Astrocyte of the spinal cord (primary cell): ENCODE measurements at places on chromosomes 13 and 19.

DNA sequence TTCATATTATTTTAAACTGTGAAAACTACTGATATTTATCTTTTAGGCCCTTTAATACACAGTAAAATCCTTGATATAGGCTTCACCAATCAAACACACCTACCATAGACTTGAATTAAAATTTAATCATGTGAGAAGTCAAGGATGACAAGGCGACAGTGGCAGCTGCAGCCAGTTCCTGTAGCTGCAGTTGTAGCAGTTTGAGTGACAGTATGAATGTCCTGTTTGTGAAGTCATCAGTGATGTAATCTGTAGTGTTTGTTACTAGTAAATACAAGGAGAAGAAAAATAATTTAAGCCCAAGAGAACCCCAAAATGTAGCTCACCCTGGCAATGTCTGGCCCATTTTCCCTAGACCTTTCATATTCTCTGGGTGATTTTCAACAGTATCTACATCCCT lies 897.0 kb downstream of the SLITRK6 start:
- DNase-seq, result no peak

DNA sequence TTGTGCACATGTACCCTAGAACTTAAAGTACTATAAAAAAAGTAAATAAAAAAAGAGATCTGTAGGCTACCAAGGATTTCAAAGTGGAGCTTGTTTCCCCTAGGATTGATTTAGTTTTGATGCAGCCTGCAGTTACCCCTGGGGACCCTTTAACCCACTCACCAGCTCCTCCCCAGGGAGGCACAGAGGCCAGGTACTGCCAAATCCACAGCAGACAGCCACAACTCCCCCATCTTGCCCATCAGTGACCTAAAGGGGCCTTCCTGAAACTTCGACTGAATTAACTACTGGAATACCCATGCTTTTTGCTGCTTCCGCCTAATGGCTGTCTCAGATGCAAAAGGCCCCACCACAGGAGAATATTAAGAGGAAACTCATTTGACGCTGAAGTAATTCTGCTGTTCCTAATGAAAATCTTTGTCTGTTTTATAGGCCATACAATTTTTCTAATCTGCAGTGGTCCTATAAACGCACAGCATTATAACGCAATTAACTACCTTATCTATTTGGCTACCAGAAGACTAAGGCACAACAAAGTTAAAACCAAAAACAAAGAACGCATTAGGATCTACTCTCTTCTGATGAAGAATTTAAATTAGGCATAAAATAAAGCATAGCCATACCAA lies 95.0 kb downstream of the FOXO1 start:
- no peak for DNase-seq

DNA sequence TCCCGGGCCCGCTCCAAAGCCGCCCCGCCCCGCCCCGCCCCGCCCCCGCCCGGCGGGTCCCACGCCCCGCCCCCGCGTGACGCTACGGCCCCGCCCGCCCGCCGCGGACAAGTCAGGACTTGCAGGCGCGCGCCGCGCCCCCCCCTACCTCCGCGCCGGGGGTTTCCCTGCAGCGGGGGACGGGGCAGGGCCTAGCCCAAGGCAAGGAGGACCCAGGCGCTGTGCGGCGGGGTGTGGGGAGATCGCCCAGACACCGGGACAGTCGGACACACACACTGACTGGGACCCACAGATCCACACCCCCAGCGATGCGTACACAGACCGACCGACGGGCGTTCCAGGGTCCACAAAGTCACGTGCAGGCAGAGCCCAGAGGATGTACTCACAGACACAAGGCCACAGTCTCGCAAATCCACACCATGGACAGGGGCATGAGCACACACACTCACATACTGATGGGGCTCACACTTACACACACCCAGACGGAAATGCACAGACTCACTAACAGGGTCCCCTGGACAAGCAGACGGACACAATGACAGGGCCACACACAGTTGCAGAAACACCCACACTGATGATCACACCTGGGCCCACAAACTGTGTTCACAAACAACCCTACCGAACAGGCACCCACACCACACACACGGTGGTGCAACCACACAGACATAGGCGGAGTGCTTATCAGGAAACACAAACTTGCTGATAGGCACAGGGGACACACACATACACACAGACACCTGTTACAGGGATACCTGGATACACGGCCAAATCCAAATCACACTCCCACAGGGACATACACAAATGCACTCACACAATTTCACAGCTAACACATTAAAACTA lies 436 bp upstream of the BBC3 start:
- DNase-seq, result peak; percentile 92

DNA sequence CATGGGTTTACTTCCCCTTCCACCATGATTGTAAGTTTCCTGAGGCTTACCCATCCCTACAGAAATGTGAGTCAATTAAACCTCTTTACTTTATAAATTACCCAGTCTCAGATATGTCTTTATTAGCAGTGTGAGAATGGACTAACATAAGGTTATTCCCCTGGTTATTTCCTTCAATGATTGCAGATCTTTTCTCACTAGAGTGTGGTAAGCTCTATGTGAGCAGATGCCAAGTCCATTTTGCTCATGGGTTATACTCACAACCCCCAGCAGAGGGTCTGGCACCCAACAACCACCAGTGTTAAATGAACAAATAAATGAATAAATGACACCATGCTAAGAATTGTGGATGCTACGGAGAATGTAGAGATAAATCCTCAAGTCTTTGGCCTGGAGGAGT lies 472.8 kb downstream of the LIG4 start:
- DNase-seq, result no peak

- no peak for DNase-seq
Observed at GRCh38 chr19:39555883-39556282, 15.9 kb upstream of the EID2 start.

GRCh38 chr19:12750851-12751250 lies 740 bp upstream of the BEST2 start:
- no peak for DNase-seq

GRCh38 chr19:41753936-41754529 lies 1.3 kb upstream of the CEACAM6 start:
- peak; percentile 7 for DNase-seq

- no peak for DNase-seq
Observed at GRCh38 chr13:102244607-102245227, 157.1 kb downstream of the FGF14 start.

DNA sequence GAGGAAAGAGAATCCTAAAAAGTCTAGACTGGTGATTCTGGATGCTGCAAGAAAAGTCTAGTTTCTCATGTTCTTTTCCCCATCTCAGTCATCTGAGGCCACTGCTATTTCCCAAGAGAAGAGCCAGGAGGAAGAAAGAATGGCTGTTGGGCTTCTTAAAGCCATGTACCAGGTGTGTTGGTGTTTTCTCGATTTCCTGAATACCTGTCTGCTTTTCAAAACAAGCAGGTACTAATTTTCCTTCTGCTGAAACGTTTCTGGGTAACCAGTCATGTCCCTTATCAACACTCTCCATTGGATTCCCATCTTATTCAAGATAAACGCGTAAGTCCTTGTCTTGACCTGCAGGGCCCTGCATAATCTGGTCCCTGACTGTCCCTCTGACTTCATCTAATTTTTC lies 1.1 kb downstream of the ZNF570 start:
- DNase-seq, result no peak

GRCh38 chr19:35860436-35860817 lies 3.7 kb downstream of the KIRREL2 start:
- no peak for DNase-seq

DNA sequence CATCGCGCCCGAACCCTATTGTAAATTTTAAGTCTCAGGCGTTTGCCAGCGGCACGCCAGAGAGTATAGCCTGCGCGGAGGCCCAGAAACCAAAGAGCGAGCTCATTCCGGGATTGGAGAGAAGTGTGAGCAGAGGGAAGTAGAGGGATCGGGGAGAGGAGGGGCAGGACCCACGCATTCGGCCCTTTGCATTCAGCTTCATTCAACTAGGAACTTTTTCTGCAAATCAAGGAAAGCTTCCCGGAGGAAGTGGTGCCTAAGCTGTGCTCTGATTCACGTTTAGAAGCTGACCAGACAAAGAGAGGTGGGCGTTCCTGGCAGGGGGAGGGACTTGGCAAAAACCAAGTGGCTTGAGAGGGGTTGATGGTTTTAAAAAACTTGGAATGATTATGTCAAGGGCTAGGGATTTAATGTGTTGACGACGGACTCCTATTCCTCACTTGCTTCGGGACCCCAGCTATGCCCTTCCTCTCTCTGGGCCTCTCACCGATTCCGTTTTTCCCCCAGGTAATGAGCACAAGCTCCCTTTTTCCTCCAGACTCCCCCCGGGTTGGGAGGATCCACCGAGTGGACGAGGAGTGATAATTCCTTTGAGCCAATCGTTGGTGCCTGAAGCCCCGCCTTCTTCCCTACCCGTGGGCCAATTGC lies 811 bp upstream of the PRMT1 start:
- peak; percentile 97 for DNase-seq

GRCh38 chr13:73481886-73482445 lies 423.2 kb downstream of the KLF5 start:
- no peak for DNase-seq

GRCh38 chr13:61414686-61415057 lies 977 bp downstream of the PCDH20 start:
- no peak for DNase-seq

- peak; percentile 43 for DNase-seq
Observed at GRCh38 chr19:13430790-13431582, 75.3 kb downstream of the CACNA1A start.

- DNase-seq, result peak; percentile 68
Observed at GRCh38 chr13:30463787-30464495, 1.8 kb downstream of the HMGB1 start.

DNA sequence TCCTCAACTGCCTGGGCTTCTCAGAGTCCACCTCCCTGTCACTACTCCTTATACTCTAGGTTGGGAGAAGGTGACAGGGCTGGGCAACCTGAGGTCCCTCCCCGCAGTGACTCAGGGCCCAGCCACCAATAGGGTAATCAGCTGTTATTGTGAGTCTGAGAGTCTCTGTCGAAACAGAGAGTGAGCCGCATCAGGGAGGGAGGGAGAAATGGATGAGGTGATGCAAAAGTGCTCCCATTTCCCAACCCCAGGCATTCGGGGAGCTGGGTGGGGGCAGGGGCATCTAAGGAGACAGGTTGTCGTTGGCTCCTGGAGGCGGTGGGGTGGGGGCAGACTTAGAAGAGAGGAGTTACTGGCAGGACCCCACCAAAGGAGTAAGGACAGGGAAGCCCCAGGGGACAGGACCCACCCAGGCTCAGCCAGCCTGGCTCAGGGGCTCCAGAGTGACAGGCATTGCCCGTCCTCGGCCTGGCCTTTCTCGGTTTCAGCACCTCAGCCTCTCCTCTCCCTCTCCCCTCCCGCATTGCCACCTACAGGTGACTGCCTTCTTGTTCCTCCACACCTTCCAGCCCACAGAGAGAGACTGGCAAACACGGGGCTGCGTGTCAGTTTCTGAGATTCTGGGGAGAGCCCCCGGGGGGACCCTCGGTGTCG lies at the start of gene DMKN:
TSS of gene DMKN (minus strand) at position 22 of the 654 bp plus-strand sequence. CDS start 174 bp downstream, outside the sequence.
- no peak for DNase-seq

GRCh38 chr19:28213470-28214082 lies 999.4 kb downstream of the UQCRFS1 start:
- no peak for DNase-seq

- no peak for DNase-seq
Observed at GRCh38 chr13:105048677-105049076, 1486.8 kb downstream of the EFNB2 start.

DNA sequence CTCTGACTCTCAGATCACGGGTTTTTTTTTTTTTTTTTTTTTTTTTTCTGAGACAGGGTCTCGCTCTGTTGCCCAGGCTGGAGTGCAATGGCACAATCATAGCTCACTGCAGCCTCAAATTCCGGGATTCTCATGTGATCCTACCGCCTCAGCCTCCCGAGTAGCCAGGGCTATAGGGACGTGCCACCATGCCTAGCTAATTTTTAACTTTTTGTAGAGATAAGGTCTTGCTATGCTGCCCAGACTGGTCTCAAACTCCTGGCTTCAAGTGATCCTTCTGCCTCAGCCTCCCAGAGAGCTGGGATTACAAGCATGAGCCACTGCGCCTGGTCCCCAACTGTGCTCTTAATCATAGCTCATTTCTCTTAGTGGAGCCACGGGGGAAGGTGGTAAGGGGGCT lies 4.6 kb upstream of the GRAMD1A start:
- no peak for DNase-seq

GRCh38 chr19:43464134-43464775 lies 1.2 kb downstream of the LYPD3 start:
- no peak for DNase-seq

DNA sequence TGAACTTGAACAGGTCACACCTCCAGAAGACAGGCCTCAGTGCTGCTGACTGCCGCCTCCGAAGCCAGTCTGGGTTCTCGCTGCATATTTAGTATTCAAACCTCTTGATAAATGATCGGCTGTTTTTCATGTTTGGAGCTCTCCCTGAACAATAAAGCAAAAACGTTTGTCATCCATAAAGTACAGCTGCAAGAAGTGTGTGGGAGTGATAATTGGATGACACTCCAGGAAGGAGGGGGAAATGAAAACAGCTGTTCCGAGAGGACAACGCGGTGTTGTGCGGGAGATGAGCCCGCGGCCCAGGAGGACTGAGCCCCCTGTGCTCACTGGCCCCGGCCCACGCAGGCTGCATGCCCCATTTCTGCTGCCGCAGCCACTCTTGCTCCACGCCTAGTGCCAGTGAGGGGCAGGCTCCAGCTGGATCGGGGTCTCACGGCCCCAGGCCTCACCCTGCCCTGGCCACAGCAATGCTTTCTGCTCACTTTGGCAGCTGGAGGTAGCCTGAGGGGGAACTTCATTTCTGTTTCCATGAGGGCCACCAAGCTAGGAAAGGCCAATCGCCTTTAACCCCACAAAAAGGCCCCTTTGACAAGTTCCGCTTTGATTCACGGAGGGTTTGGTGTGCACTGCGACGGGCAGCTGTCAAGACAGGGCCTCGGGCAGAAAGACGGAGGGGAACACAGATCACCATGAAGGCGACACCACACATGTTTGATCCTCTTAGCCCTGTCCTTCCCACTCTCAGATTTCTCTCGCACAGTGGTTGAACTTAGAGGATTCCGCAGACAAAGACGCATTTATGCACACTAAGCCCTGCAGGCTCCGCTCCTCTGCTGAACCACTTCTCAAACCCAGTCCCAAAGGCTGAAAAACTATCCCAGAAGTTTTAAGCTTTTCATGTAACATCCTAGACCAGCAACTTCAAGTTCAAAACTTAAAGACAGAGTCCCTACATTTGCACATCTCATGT lies 537.6 kb downstream of the EFNB2 start:
- no peak for DNase-seq

- DNase-seq, result peak; percentile 84
Observed at GRCh38 chr13:42110410-42111155, 62.1 kb downstream of the DGKH start.

GRCh38 chr13:48695776-48696175 lies 42.0 kb downstream of the CYSLTR2 start:
- DNase-seq, result no peak
